ENCODE measurements at places on chromosomes 12 and 14.

DNA sequence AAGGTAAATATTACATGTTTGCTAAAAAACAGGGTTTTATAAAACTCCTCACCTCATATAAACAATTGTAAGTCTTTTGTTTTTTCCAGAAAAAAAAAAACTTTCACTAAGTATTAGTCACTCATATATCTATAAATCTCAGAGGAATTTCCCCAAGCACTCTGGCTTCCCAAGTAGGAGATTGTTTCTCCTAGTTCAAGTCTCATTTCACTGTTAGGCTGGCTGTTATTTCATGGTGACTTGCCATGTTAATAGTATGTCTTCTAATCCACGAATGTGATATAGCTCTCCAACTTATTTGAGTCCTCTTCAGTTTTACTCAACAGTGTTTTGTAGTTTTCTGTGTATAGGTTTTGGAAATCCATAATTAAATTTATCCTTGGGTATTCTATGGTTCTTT lies 61.6 kb downstream of the CAPZA3 start:
- no peak for DNase-seq

DNA sequence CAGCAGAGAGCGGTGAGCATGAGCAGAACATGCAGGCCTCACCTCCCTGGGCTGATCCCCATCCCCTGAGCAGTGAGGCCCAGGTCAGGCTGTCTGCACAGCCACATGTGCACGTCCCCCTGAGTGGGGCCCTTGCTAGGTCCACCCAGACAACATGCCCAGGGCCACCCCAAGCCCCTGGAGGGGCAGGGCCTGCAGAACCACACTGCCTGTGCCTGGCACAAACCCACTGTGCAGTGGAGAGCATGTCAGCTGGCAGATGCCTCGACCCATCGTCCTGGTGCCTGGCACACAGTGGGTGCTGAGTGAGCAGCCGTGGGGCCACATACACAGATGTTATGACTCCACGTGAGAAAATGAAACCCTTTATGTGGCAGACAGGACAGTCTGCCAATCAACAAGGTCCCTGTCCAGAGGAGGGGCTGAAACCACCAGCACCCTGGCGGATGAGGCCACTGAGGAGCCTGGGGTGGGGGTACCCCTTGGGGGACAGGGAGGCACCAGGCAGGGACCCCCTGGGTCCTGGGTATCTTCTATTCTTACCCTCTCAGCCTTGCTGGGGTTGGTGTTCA lies 8.3 kb downstream of the ANHX start:
- no peak for DNase-seq

DNA sequence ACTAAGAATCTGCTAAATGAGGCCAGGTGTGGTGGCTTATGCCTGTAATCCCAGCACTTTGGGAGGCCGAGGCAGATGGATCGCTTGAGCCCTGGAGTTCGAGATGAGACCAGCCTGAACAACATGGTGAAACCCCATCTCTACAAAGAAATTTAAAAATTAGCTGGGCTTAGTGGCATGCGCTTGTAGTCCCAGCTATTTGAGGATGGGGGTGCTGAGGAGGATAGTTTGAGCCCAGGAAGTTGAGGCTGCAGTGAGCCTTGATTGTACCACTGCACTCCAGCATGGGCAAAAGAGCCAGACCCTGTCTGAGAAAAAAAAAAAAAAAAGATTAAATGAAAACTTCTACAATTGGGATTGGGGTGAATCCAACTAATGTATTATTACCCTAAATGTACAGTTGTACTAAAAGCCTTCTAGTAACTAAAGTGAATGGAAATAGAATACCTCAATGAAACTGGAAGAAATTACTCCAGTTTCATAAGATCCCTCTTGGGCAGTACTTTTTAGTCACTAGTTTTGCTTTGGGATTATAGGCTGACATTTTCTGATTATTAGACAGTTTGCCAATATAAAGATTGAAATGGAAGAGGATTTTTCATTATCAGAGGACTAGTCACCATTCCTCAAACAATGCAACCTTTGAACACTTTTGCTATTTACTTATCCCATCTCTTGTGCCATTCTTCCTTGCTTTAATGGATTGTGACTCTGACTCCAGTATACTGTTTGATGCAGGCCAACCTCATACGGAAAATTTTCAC lies 14.3 kb downstream of the COCH start:
- DNase-seq, result no peak

GRCh38 chr14:21268617-21269251 lies 508 bp downstream of the HNRNPC start:
- DNase-seq, result peak; percentile 36

GRCh38 chr12:126936181-126936851 lies 1330.7 kb upstream of the TMEM132C start:
- no peak for DNase-seq

DNA sequence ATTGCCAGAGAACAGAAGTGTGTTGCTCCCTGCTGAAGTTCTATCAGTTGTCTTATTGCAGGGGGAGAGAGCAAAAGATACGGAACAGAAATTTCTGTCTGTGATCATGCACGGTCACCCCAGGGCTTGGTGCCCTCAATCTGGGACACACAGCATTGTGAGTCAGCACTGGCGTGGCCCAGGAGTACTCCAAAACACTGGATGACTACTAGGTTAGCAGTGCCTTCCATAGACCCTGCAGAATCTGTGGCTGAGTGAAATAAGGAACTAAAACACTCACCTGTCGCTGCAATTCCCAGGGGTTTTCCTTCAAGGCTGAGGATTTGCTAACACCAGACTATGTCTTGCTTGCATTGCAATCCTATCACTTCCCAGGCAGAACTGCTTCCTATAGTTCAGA lies 165.5 kb downstream of the ANO6 start:
- no peak for DNase-seq
